ENCODE measurements at places on chromosomes 4 and X. TPM values are rescaled to one million over a fixed set of nuclear protein-coding genes. Genes with fewer than 3 reads are reported as not detected.
A peak's percentile ranks its signal among the peaks of the same experiment; 100 is the strongest.

GATB gene
- total RNA-seq, result 27.0 TPM

TLR1 gene
- total RNA-seq, result 2.1 TPM

GRPEL1 gene
- total RNA-seq, result 94.5 TPM

XAGE1A gene
- not detected for total RNA-seq

GK gene
- total RNA-seq, result 24.9 TPM

- H3K27ac ChIP-seq, result no peak overlapping the region
- no peaks in the 10 kb centered on the region for H3K27me3 ChIP-seq
- no peak for DNase-seq
- no peaks in the 10 kb centered on the region for H3K36me3 ChIP-seq
- no peak overlapping the region for H3K4me3 ChIP-seq
- H3K4me1 ChIP-seq, result peaks cover 10% of the 10 kb centered on the region
Observed at GRCh38 chr4:184357772-184358171, 116.6 kb downstream of the IRF2 start.

DNA sequence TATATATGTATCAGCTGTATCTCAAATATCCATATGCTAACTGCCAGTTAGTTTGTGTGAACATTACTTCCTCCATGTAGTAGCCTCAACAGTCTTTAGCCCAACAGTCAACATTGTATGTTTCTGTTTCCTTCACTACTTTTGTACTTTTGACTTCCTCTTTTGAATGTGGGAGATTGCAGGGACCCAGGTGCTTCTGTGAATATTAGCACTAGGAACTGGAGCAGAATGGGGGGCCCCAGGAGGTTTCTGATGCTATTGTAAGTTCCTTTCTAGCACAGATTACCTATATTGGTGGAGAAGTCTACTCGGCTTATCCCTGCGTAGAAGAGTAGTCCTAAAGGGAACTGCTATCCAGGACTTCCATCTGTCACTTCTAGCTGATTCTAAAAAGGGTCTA is 2.3 kb downstream of the PLAC8 start:
- H3K27ac ChIP-seq, result peak overlapping the region; percentile 69
- no peaks in the 10 kb centered on the region for H3K36me3 ChIP-seq
- no peak for DNase-seq
- no peaks in the 10 kb centered on the region for H3K27me3 ChIP-seq
- H3K4me1 ChIP-seq, result peaks cover 43% of the 10 kb centered on the region

- no peaks in the 10 kb centered on the region for H3K27me3 ChIP-seq
- H3K36me3 ChIP-seq, result no peaks in the 10 kb centered on the region
Observed at GRCh38 chr4:143514497-143514896, 995 bp downstream of the SMARCA5 start.
